GM18507 (cell line): ENCODE measurements at places on chromosomes 5 and 9.

- no peak for DNase-seq
These were observed 72.9 kb downstream of the C9orf50 start for GRCh38 chr9:129547869-129548570.

GRCh38 chr9:19375538-19375937 lies 4.5 kb downstream of the RPS6 start:
- no peak for DNase-seq

DNA sequence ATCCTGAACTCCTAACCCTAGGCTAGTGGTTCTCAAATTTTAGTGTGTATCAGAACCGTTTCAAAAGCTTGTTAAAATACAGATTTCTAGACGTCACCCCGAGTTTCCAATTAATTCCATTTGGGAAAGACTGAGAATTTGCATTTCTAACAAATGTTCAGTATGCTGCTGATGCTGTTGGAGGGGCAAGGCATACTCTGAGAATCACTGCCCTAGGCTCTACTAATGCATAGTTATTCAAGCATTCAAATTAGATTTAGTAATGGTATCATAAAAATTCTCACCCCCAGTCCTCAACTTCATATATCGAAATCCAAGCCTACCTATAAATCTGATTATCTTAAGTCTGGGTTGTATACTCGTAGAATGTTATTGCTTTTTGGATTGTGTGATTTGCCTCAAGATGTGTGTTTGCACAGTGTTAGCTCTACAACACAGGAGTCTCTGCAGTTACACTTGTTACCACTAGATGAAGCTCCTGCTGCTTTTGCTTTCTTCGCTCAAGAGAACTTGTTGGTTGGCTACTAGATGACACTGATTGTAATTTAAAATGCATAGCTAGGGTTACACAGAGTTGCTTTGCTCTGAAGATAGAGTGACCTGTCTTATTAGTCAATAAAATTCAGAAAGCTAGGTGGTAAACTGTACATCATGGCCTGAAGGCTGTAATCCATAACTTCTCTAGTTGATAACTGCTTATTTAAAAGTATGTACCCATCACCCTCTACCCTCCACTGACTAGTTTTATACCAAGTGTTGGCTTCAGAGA lies 7.5 kb upstream of the ERAP2 start:
- peak; percentile 36 for DNase-seq

DNA sequence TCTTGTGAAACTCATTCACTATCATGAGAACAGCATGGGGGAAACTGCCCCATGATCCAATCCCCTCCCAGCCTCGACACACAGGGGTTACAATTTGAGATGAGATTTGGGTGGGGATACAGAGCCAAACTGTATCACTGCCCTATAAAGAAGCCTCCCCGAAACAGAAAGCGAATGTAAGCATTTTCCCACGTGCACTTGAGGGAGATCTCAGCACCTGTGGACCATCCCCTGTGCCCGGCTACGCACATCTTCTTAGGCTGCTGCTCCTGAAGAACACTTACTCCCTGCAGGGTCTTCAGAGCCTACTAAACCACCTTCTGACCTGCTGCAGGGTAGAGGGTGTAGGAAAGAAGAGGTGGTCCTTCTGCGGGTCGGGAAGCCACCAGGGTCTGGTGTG lies 410.2 kb upstream of the IRX2 start:
- no peak for DNase-seq

DNA sequence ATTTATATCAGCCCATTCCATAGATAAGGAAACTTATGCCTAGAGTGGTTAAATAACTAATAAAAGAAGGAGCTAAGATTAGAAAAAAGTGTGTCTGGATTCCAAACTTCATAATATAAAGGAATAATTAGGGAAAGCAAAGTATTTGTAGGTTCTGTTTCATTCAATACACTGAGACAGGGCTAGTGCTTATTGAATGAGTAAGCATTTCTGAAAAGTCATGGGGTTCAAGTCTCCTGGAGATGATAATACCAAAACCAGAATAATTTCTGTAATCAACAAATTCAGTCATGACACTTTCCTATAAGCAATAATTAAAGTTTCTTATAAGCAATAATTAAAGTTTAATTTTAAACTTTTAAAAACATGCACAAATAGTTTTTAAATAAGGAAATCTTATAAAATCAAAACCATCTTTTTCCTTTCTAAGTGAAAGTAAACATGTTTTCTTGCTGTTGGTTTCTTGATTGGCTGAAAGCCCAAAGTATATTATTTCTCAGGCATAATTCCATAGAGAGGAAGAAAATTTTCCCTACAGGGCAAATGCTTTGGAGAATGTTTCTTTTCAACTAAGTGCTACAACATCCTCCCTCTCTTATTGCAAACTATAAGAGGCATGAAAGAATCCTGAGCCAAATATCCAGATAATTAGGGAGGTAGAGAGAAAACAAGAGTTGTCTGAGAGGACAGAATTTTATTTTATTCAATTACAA lies 510.2 kb downstream of the PRELID2 start:
- DNase-seq = no peak

GRCh38 chr9:14313951-14314423 lies at the start of gene NFIB:
Gene NFIB, minus strand, starts transcription at chr9:14314141. Its CDS starts 630 bp downstream, at chr9:14313511.
- no peak for DNase-seq

GRCh38 chr9:135167849-135168655 lies 80.6 kb downstream of the OLFM1 start:
- no peak for DNase-seq

GRCh38 chr9:132798817-132799790 lies 79.0 kb downstream of the AK8 start:
- no peak for DNase-seq

DNA sequence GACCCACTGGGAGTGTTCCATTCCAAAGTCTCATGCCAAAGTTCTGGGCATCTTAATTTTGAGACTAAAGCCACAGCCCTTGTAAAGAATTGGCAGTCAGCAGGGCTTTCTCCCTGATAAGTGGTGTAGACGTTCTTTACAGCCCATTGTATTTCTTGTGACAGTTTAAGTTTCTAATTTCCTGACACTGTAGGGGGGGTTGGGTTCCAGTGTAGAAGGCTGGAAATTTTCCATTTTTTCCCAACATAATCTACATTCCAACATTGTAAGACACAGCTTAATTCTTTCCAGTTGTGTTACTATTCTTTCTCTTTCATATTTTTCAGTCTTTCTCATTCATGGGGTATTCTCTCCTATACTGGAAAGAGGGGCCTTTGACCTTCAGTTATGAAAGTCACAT lies 121.1 kb downstream of the FBXL7 start:
- no peak for DNase-seq

DNA sequence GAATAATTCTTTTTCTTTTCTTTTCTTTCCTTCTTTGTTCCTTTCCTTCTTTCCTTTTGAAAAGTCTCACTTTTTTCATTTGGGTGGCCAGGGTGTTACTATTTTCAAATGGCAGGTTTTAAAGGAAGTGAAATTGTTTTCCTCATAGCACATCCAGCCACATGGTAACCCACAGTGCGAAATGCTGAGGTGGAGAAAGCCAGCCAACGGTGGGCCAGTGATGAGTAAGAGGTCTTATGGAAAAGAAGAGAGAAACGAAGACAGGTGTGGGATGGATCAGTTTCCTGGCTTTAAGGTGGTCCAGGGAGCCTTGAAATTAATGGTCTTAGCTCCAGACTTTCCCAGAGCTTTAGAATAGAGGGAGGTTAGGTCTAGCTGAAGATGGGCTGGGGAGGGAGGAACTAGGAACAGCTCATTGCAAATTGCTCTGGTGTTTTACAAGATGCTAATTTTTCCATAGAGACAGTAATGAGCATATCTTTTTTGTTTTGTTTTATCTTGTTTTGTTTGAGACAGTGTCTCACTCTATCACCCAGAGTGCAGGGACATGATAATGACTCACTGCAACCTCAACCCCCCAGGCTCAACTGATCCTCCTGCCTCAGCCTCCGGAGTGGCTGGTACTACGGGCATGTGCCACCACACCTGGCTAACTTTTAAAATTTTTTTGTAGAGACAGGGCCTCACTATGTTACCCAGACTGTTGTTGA lies 17.8 kb downstream of the ITK start:
- no peak for DNase-seq

GRCh38 chr5:153480401-153480800 lies 10.1 kb upstream of the GRIA1 start:
- DNase-seq = peak; percentile 20
